ENCODE measurements at places on chromosomes 13 and 19. TPM values are rescaled to one million over a fixed set of nuclear protein-coding genes. Genes with fewer than 3 reads are reported as not detected.

GRCh38 chr13:26041444-26041843 lies 10.4 kb downstream of the SHISA2 start:
- DNase-seq, result no peak

GRCh38 chr19:2602391-2603181 lies 99.9 kb downstream of the GNG7 start:
- peak; percentile 76 for DNase-seq

- DNase-seq, result no peak
Measured at GRCh38 chr19:46189971-46190888, 39.3 kb upstream of the IGFL1 start.

- no peak for DNase-seq
Measured at GRCh38 chr13:30373727-30374126, 48.6 kb upstream of the UBE2L5 start.

GRCh38 chr13:49641801-49642291 lies 13.5 kb downstream of the ARL11 start:
- no peak for DNase-seq

The ACP5 gene
- total RNA-seq, result 14.6 TPM

- no peak for DNase-seq
Measured at GRCh38 chr13:20192836-20193161, at the start of gene GJB2. Gene GJB2, minus strand, starts transcription at chr13:20192938. Its CDS starts 3,357 bp downstream, at chr13:20189581.

- no peak for DNase-seq
Measured at GRCh38 chr13:106520251-106521054, 15.0 kb downstream of the EFNB2 start.

DNA sequence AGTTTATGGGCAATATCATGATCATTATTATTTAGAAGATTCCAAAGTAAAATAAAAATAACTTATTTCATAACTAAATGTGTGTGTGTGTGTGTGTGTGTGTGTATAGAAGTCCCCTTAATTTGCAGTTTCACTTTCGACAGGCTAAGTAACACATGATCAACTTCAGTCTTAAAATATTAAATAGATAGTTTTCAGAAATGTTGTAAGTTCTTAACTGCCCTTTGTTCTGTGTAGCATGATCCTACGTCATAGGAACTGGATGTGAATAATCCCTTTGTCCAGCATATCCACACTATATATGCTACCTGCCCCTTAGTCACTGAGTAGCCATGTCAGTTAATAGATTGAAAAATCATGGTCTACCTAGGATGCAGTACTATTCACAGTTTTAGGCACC lies 1863.5 kb upstream of the PCDH20 start:
- no peak for DNase-seq

DNA sequence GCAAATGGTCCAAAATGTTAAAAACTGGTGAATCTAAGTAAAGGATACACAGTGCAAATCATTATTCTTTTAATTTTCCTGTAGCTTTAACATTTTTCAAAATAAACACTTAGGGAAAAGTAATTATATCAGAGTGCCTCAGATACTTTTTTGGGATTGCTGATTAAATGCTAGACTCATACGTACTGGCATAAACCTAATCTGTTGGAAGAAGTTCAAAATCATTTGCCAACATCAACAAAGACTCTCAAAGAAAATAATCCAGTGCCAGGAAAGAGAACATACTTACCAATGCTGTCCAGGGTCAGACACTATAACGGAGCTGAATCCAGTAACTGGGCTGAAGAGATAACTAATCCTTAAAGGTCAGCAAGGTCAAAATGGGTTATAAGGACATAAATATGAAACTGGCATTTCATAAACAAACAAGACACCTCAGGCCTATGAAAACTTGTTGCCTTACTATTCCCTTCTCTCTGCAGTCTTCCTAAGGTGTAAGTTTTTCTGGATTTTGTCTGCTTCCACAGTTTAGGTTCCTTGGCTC lies 3.3 kb upstream of the ZNF420 start:
- DNase-seq, result no peak

Measured in thoracic aorta (tissue), 2 donors.